ENCODE measurements at places on chromosomes 1 and 21.

DNA sequence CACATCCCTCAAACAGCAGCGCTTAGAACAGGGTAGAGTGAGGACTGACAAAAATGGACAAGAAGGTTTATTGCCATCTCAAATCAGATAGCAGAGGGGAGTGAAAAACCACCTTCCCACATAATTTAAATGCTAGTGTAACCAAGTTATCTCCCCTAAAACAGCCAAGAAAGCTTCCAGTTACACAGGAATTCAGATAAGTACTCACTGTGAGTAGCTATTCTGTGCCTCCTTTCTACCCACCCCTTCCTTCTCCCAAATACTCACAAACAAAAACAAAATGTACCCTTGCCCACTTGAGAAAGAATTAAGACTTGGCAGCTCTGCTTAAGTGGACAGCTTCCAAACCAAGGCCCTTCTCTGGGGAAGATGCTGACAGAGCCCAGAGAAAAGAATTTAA is 9.1 kb downstream of the OTUD7B start:
- ATAC-seq = peak; percentile 37

GRCh38 chr1:163169553-163169952 is 33.2 kb downstream of the RGS5 start:
- ATAC-seq = no peak

DNA sequence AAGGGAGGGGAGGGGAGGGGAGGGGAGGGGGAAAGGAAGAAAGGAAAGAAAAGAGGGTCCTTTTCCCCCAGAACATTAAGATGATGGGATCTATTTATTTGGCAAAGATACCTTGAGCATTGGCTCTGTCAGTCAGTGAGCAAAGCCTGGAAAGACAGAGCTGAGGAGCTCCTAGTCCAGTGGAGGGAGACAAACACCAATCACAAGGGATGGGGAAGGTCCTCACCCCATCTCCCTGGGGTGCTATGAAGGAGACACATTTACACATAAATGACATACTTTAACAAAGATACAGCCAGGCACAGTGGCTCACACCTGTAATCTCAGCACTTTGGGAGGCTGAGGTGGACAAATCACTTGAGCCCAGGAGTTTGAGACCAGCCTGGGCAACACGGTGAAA is 154.9 kb upstream of the TIAM1 start:
- ATAC-seq = no peak

DNA sequence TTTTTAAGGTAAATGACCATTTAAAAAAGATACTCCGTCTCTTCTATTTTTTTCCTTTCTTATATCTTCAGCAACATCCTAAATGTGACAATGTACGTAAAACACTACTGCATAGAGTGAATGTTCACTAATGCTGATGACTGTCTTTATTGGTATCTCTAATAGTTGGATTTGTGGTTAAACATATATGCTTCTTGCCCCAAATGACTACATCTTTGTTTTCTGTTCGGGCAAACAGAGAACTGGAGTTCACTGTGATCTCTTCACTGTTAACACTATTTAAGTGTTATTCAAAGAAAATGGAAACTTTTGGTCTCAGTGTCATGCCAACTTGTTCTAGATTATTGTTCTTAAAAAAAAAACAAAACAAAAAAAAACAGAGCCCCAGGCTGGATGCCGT is 109.4 kb downstream of the KIF26B start:
- no peak for ATAC-seq

DNA sequence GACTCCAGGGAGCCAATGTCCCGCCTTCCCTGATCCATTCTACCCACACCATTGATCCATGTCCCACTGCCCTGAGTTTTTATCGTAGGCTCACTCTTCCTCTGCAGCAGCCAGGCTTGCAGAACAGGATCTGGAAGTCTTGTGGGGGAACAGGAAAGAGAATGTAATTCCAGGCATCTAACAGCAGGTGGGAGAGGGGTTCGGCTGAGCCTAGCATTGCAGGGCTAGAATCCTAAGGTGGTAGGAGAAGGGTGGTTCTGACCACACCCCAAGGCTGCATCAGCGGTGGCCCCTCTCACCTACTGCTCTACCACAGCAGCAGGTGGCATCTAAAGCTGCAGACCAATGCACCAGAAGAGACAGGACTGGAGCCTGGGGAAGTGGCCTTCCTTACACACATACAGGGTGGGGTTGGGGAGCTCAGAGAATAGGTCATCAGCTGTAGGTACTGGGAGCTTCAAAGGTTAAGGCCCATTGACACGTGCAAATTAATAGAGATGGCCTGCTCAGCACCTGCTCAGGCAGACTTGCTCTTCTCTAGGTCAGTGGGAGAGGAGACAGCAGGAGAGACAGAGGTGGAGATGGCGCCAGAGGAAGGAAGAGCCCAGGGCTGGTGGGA is 20.5 kb downstream of the KNCN start:
- ATAC-seq = no peak

- no peak for ATAC-seq
Observed at GRCh38 chr21:21147374-21147745, 149.2 kb downstream of the NCAM2 start.

DNA sequence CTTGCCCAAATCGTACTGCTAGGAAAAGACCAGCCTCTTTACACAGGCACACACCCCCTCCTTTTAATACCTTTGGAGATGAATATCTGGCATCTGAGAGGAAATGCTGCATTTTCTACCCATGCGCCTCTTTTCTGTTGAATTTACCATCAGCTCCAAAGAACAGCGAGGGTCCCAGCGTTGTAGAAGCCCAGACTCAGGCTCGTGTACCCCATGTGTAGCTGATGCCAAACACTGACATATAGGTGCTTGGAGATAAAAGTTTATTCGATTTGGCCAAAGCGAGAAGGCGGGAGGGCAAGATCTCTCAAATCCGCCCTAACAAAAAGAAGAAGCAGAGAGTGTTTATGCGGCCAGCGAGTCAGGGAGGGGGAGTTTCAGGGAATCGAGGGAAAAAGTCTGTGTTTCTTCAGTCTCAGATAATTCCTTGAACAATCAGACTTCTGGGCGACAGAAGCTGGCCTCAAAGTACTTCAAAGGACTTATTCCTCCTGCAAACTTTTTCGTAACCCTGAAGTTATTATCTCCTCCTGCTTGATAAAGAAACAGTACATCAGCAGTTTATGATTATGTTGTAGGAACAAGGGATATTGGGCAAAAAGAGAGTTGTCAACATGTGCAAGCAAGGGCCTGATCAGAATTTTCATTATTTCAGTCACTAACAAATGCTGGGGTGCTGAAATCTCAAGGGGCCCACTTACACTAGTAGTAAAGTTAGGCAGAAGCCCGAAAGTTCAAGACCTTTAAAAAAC is 642 bp upstream of the CREG1 start:
- ATAC-seq = peak; percentile 31

DNA sequence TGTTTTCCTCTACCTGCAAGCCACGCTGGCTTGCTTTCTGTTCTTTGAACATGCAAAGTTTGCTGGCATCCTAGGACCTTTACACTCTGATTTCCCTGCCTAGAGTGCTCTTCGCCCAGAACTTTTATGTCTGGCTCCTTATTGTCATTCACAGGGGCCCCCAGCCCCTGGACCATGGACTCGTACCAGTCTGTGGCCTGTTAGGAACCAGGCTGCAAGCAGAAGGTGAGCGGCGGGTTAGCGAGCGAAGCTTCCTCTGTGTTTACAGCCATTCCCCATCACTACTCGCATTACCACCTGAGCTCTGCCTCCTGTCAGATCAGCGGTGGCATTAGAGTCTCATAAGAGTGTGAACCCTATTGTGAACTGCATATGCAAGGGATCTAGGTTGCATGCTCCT is 73.0 kb downstream of the ATG4C start:
- no peak for ATAC-seq

- no peak for ATAC-seq
Observed at GRCh38 chr1:187943606-187944403, 1115.1 kb downstream of the PLA2G4A start.

- ATAC-seq = no peak
Observed at GRCh38 chr1:15053153-15053552, 100.4 kb upstream of the TMEM51 start.

GRCh38 chr21:16454399-16454798 is 724.6 kb downstream of the USP25 start:
- peak; percentile 72 for ATAC-seq

GRCh38 chr1:223748405-223748772 is 36.0 kb downstream of the CAPN2 start:
- ATAC-seq = peak; percentile 65

DNA sequence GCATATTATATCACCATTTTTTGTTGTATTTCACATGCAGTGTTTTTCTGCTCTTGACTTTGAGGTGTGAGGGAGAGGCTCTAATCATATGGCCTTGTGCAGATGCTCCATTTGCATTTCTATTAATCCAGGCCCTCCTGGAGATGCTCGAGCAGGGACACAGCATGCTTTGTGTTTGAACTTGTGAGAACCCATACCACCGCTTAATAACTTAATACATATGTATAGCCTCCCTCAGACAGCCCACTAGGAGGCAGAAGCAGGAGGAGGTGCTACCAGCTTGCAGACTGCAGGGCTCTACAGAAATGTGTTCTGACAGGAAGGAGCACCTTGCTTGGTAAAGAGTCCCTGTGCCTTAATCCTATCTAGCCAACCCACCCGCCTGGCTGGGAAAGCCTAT is 155.2 kb downstream of the BARHL2 start:
- ATAC-seq = no peak

DNA sequence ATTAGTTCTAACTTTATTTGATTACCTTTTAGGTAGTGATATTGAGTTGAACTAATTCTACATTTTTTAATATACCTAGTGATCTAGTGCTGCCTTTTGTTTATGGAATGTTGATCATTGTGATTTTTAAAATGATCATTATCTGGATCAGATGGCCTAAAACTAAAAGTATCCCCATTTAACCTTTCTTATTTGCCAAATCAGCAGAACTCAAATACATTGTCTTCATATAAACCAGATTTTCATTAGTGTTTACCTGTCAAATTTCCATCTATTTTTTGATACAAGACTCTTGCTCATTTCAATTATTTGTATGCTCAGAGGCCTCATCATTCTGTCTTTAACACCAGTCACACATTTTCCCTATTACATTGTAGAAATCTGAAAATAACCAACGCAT is 441.2 kb downstream of the PTPRC start:
- no peak for ATAC-seq

- no peak for ATAC-seq
Observed at GRCh38 chr1:11543392-11543791, 64.4 kb downstream of the DISP3 start.

- ATAC-seq = no peak
Observed at GRCh38 chr1:69985901-69986439, 219.4 kb downstream of the LRRC40 start.

- no peak for ATAC-seq
Observed at GRCh38 chr1:227654858-227655752, 80.0 kb downstream of the JMJD4 start.

- ATAC-seq = peak; percentile 0
Observed at GRCh38 chr1:156748670-156749418, 2.6 kb downstream of the HDGF start.

DNA sequence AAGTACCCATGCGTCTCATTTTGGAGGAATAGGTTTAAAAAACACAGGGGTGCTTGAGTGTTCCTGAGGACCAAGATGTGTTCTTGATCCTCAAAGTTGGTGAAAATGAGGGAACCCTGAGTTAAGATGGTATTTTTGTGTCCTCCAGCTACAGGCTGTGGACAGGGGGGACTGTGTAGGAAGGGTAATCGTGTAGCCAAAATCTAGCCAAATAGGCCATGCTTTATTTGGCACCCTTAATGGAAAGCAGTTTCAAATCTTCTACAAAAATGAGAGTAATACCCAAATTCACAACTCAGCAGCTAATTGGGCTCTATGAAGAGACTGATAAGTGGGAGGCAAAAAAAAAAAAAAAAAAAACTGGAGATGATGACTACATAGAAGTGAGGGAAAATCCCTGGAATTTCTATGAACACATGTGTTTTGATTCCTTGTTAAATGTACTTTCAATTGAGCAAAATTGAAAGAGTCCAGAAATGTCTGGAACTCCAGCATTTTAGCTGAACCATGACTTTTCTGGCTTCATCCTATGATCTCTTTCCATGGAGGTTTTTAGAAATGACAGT is 470 bp downstream of the HSD11B1 start:
- ATAC-seq = no peak

DNA sequence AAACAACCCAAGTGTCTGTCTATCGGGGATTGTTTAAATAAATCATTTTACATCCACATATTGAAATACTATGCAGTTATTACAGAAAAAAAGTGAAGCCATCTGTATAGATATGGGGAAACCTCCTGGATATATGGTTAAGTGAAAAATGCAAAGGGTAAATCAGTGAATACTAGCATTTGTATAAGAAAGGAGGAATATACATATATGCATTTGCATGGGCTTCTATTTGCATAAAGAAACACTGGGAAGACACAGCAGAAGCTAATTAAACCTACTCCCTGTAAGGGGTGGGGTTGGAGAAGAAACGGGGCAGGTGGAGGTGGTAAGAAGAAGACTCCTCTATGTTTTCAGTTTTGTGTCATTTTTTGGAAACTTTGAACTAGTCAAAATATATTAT is 16.6 kb upstream of the KIRREL1 start:
- ATAC-seq = no peak

- no peak for ATAC-seq
Observed at GRCh38 chr1:36111151-36111550, 13.9 kb downstream of the COL8A2 start.

GRCh38 chr1:244709476-244710368 is 56.8 kb downstream of the DESI2 start:
- ATAC-seq = no peak

DNA sequence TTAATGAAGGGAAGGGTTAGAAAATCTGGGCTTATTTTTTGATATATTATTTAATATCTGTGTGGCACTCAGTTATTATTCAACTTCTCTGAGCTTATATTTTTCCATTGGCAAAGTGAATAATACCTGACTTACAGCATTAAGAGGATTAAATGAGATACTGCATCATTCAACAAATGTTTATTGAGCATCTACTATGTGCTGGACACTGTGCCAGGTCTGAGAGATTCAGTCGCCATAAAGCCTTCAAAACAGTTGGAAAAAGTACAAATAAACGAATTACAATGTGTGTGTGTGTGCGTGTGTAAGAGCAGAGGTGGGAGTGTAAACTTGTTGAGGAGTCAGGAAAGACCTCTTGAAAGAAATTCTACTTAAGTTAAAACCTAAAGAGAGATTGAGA is 87.9 kb upstream of the CD53 start:
- no peak for ATAC-seq

- no peak for ATAC-seq
Observed at GRCh38 chr1:166865926-166866325, 10.1 kb downstream of the TADA1 start.

DNA sequence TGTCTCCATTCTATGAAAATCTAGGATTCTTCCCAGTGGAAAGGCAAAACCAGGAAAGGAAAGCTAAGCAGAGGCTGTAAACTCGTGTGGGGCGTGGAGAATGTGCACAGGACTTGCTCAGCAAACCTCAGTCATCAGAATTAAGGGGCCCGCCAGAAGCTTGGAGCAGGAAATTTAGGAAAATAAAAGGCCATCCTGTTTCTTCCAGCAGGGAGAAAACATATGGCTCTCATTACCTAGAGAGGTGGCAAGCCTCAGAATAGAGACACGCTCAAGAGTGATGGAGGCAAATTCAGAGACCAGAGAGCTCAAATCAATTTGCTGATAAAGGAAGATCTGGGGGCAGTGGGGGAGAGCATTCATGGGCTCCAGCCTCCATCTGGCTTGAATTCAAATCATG is 151.9 kb upstream of the KLHDC7A start:
- ATAC-seq = no peak
